ENCODE measurements at places on chromosomes 1 and 21.

GRCh38 chr1:221487781-221488524 is 253.9 kb downstream of the DUSP10 start:
- no peak for DNase-seq

DNA sequence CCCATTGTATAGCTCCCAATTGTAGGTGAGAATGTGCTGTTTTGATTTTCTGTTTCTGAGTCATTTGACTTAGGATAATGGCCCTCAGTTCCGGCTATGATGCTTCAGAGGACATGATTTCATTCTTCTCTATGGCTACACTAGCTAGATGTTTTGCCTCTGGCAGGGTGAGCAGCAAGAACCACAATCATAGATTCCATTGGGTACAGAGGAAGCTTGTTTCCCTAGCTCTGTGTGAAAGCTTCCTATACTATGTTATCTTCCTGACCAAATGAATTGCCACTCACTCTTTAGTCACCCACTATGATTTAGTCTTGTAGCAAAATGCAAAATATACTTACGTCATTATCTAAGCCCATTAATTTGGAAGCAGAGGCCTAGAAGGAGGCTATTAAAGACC is 616.3 kb downstream of the PLA2G4A start:
- no peak for DNase-seq

GRCh38 chr1:215282557-215282956 is 200.0 kb downstream of the KCNK2 start:
- no peak for DNase-seq

GRCh38 chr1:26191739-26192138 is 1.3 kb downstream of the CATSPER4 start:
- DNase-seq = no peak

- peak; percentile 27 for DNase-seq
These were observed 2.1 kb upstream of the AHDC1 start for GRCh38 chr1:27605796-27606707.

GRCh38 chr1:231036416-231036815 is 3.6 kb downstream of the FAM89A start:
- no peak for DNase-seq

- DNase-seq = no peak
These were observed 22.7 kb upstream of the SYT6 start for GRCh38 chr1:114176366-114176765.

DNA sequence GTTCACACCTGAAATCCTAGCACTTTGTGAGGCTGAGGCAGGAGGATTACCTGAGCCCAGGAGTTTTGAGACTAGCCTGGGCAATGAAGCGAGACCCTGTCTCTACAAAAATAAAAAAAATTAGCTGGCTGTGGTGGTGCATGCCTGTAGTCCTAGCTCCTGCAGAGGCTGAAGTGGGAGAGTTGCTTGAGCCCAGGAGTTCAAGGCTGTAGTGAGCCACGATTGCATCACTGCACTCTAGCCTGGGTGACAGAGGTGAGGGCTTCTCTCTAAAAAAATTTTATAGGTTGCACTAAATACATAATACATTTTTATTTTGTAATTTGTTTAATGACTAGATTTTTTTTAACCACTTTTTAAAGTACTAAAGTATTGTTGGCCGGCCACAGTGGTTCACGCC is 6.1 kb downstream of the PARK7 start:
- no peak for DNase-seq

- DNase-seq = peak; percentile 23
These were observed 207.3 kb downstream of the SLC45A1 start for GRCh38 chr1:8525216-8525557.

DNA sequence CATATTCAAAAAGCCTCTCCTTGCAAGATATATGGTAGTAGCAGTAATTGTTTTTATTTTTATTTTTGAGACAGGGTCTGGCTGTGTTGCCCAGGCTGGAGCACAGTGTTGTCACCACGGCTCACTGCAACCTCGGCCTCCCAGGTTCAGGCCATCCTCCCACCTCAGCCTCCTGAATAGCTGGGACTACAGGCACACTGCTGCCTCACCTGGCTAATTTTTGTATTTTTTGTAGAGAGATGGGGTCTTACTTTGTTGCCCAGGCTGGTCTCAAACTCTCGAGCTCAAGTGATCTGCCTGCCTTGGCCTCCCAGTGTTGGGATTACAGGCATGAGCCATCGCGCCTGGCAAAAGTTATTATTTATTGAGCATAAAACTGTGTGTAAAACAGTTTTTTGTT is 38.4 kb downstream of the SLC66A1 start:
- DNase-seq = no peak

DNA sequence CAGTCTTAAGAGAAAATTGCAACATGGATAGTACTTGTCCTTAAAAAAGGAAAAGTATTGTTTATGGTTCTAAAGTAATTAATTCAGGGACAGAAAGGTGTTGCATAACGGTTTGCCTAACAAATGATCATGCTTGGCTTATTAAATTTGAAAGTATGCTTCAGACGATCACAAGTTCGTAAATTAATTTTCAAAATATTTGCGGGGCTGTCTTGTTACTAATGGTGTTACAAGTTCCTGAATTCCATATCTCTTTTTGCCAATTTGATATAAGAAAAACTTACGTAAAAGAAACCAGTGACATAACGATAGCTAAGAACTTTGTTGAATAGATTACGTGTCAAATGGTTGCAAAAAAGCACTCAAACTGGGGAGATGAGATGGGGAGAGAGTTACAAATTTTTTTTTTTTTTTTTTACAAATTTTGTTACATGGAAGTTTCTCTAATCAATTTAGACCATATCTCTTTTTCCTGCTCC is 1.3 kb downstream of the AGO3 start:
- DNase-seq = no peak

GRCh38 chr1:55007625-55008024 is 8.9 kb downstream of the BSND start:
- no peak for DNase-seq

DNA sequence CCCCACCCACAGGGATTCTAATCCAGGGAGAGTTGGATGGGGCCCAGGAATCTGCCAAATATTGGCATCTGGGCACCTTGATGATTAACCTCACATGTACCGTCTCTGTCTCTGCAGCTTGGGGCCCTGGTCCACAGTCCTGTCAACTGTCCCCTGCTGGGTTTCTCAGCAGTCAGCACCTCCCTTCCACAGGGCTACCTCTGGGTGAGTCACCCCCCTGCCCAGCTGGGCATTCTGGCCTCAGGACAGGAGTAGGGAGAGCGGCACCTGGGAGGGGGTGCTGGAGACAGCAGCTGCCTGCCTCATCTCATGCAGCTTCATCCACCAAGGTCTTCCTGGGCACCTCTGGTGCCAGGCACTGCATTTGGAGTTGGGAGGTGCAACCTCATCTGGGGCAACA is 100.6 kb upstream of the ACTL8 start:
- DNase-seq = peak; percentile 18

- no peak for DNase-seq
These were observed 7.4 kb upstream of the TENT5C start for GRCh38 chr1:117598489-117598888.

Data from NCI-H524 (cell line).